SK-N-MC (cell line): ENCODE measurements at places on chromosomes 2 and 18.

DNA sequence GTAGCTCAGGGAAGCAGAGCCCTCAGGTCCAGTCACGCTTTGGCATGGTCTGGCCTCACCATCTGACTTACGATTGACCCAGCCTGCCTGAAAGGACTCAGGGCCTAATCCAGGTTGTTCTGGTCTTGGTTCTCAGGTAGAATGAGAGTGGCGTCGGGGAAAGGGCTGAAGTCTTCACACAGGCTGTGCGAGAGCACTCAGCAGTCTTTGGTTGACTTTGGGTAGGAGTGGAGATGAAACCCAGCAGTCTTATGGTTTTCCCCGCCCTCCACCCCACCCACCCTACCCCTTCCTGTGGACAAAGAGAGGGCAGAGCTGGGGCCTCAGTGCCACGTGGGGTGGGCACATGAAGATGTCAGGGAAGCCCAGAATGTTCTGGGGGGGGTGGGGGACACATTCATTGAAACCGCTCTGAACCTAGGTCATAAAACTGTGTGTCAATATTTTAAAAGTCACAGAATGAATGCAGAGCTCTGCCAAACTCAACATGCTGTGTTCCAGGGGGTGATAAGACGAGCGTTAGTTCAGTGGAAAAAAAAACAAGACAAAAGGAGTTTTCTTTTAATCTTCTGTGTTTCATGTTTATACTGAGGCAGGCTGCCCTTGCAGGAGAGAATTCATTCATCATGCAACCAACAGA, 58.6 kb upstream of the ALPP start:
- no peak for DNase-seq

DNA sequence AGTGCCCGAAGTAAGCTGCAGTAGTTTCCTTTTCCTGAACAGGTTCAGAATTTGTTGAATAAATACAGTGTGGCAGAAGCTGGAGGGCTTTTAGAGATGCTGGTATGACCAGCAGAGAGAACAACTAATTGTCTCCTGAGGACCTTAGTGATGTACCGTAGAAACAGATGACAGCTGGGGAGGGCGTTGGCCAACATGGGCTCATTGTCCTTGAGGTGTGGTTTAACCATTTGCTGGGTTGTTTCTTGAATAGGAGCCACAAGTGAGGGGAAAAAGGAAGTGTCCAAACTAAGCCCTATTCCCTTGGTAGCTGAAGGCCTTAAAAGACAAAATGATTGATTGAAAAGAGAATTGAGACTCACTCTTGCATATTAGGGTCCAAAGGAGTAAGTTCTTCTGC, 11.7 kb upstream of the FAM228A start:
- DNase-seq: no peak

- DNase-seq: no peak
Measured at GRCh38 chr2:96530474-96531357, 5.8 kb upstream of the ARID5A start.

DNA sequence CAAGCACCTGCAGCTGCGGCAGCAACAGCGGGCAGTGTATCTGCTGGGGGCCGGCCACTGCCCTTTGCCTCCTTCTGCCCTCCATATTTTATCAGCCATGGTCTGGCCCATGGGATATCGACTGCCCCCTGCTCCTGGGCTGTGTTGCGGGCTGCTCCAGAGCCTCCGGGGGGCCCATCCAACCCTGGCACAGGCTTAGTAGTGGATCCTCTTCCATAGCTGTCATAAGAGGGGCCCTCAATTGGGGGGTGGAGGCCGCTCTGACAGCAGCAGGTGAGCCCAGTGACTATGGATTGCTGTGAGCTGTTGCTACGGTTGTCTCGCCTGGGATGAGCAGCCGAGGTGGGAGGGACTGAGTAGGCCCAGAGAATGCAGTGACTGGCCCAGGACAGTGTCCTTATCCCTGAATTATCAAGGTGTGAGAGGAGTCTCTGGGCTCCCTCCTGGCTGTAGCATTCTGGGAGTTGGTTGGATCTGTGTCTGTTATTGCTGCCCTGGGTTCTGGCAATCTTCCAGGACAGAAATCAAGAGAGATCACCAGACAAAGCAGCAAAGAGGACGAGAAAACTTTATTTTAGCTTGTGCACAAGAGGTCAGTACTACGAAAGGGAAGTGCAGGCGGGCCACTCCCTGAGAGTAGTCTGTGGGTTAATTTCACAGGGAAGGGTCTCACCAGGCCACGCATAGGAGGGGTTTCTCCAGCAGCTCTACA, 145.1 kb downstream of the ASB1 start:
- no peak for DNase-seq

GRCh38 chr2:226336283-226336682, 463.3 kb downstream of the IRS1 start:
- DNase-seq: no peak

DNA sequence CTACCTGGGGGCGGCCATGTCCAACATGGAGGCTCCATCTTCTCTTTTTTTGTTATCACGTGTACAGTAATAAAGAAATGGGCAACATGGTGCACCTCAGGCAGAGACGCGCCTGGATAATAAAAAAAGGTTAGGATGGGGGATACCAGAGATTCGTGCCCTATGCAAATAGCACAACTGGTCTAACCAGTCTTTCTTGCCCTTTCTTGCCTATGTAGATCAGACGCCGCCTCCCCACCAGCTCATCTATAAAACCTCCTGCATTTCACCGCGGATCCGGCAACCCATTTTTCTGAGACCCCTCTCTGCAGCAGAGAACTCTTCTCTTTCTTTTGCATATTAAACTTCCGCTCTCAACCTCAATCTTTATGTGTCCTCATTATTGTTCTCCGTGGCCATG, 68.7 kb downstream of the MYL12B start:
- DNase-seq: no peak

- DNase-seq: no peak
Measured at GRCh38 chr2:147223553-147224060, 621.2 kb upstream of the ACVR2A start.

DNA sequence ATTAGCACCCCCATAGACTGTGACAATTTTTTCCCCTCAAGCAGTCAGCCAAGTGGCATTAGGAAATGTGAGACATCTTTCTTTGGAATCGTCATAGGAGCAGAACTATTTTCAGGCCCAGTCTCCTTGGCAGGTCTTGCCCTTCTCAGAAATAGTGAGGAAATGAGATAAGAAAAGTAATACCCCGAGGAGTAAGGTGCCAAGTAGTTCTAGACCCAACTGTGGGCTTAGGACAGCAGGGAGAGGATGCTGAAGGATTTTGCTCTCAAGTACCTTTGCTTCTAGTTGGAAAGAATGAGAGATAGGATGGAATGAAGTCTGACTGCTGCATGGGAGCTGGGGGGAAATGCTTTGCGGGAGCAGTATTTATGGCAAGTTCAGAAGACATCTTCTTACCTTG, 31.8 kb downstream of the PRKCE start:
- no peak for DNase-seq

GRCh38 chr2:19733951-19734425, 167.8 kb downstream of the TTC32 start:
- no peak for DNase-seq

DNA sequence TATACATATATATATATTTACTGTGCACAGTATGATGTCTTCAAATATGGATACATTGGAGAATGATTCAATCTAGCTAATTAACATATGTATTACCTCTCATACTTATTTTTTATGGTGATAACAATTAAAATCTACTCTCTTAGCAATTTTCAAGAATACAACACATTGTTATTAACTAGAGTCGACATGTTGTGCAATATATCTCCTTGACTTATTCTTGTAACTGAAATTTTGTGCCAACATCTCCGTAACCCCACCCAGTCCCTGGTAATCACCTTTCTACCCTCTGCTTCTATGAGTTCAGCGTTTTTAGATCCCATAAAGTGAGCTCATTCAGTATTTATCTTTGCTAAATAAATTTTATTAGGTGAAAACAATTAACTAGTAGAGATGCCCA, 216.4 kb upstream of the TMEM200C start:
- DNase-seq: no peak

DNA sequence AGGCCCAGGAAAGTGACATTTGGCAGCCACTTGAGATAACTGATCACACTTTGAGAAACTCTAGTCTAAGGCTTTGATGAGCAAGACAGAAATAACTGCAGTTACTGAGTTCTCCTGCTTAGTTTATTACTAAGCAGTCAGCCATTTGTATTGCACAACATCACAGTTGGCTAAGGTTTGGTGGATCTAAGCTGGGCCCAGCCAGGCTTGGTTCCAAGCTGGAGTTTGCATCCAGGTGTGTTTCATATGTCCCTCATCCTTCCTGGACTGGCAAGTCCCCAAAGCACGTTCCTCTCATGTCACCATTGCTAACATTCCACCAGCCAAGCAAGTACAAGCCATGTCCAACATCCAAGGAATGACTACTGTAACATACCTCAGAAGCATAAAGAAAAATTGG, 71.3 kb upstream of the ZNF532 start:
- no peak for DNase-seq

DNA sequence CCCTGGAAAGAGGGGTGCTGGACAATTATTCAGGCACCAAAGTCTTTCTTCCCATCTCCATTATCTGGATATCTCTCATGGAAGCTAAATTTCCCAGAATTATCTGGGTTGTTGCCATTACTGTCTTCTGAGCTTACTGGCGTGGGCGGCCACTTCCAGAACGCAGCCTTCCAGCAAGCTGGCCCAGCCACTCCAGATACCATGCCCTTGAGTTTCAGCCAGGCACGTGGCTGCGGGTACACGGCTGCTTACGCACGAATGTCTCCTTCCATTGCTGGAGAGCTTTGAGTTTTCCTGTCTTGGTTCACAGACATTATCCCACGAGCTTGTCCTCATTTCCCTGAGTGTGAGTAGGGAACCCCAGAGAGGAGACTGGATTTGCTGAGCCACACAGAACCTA, 32.7 kb downstream of the CELF4 start:
- DNase-seq: no peak

GRCh38 chr2:171893196-171893823, 734 bp downstream of the SLC25A12 start:
- DNase-seq: no peak

- no peak for DNase-seq
Measured at GRCh38 chr2:42089340-42089925, 41.6 kb downstream of the PKDCC start.

- no peak for DNase-seq
Measured at GRCh38 chr2:79700651-79701050, 187.8 kb downstream of the CTNNA2 start.

DNA sequence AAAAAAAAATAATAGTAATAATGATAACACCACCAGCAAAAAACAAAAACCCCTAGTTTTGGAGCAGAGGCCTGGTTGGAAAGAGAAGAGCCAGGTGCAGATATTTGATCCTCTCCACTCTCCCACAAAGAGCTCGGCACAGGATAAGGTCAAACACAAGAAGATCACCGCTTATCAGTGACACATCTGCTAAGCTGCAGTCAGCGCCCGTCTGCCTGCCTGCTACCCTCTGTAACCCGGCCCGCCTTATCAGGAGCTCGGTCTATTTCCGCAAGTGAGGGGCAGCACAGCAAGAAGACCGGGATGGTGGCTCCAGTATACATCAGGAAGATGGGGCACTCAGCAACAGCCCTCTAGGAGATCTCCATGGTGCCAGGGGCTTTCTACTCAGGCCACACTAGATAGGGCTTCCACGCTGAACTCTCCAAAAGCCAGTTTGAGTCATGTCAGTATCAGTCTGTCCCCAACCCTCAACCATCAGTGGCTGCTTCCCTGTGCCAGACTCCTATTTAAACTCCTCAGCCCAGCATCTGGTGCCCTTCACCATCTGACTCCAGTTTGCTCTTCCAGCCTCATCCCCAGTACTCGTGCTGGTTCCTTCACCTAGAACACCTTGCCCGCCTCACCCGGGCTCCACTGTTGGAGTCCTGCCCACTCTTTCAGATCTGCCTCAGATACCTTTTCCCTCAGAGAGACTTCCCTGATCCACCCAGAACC, 67.3 kb upstream of the PPP1CB start:
- DNase-seq: no peak

- no peak for DNase-seq
Measured at GRCh38 chr18:37869051-37869450, 303.5 kb upstream of the CELF4 start.

GRCh38 chr2:41948397-41948763, 99.4 kb upstream of the PKDCC start:
- no peak for DNase-seq

GRCh38 chr2:29367986-29368658, 252.9 kb downstream of the CLIP4 start:
- no peak for DNase-seq
